Caco-2 (cell line): ENCODE measurements at places on chromosomes 1 and 21. TPM values are rescaled to one million over a fixed set of nuclear protein-coding genes. Genes with fewer than 3 reads are reported as not detected.

GRCh38 chr1:93827128-93827527, 51.9 kb downstream of the DNTTIP2 start:
- DNase-seq = no peak
- no peak overlapping the region for H3K4me3 ChIP-seq

- 0 out of 2 replicates have a peak, but pooled peaks cover 3% of the 10 kb centered on the region for H3K4me1 ChIP-seq
- no peaks in the 10 kb centered on the region for H3K27me3 ChIP-seq
- no peaks in the 10 kb centered on the region for H3K36me3 ChIP-seq
- DNase-seq = no peak
- H3K27ac ChIP-seq = no peak overlapping the region
These were observed 2.5 kb downstream of the MPZ start for GRCh38 chr1:161307230-161307768.

- no peaks in the 10 kb centered on the region for H3K36me3 ChIP-seq
- H3K27ac ChIP-seq = no peak overlapping the region
- H3K4me1 ChIP-seq = no peaks in the 10 kb centered on the region
- no peak overlapping the region for H3K4me3 ChIP-seq
- DNase-seq = no peak
- no peaks in the 10 kb centered on the region for H3K27me3 ChIP-seq
These were observed 155.9 kb upstream of the RUNX1 start for GRCh38 chr21:35204850-35205541.

DNA sequence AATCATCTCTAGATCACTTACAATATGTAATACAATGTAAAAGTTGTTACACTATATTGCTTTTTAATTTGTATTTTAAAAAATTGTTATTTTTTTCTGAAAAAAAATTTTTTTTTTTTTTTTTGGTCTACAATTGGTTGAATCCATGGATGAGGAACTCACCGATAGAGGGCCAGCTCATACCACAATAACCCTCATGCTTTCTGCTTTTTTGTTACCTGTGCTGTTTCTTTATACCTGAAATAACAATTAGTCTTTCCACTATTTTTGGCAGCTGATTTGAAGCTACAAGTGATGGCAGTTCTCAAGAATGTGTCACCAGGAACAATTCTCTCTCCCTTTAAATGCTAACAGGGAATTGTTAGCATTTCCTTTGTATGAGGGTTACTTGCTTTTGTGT, 12.0 kb downstream of the SMG7 start:
- no peak overlapping the region for H3K27ac ChIP-seq
- no peaks in the 10 kb centered on the region for H3K36me3 ChIP-seq
- H3K27me3 ChIP-seq = no peaks in the 10 kb centered on the region
- no peak overlapping the region for H3K4me3 ChIP-seq

DNA sequence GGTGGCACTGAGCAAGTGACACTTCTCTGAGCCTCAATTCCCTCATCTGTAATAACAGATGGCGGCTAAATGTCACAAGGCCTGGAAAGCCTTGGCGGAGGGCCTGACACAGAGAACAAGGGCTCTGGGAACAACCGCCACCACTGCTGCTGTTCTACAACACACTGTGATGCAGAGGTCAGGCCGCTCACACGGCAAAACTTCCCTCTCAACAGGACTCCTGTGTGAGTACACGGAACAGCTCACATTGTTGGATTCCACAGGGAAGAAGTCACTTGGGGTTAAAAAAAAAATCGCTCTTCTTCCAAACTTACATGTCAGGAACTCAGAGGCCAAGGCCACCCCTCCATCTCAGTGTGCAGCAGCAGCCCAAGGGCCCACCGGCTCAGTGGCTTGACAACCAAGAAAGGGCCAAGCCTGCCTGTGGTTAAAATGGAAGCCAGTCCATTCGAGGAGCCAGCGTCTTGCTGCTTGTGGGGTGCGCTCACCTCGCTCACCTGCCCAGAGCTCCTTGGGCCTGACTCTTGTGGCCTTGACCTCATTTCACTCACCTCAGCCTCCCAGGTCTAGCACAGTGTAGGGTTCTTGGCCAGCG, 101.1 kb downstream of the RAVER2 start:
- no peaks in the 10 kb centered on the region for H3K4me1 ChIP-seq
- H3K27me3 ChIP-seq = no peaks in the 10 kb centered on the region
- H3K36me3 ChIP-seq = no peaks in the 10 kb centered on the region

GRCh38 chr21:38613686-38614085, 115.4 kb upstream of the ERG start:
- no peaks in the 10 kb centered on the region for H3K4me1 ChIP-seq
- no peaks in the 10 kb centered on the region for H3K36me3 ChIP-seq
- DNase-seq = no peak
- no peaks in the 10 kb centered on the region for H3K27me3 ChIP-seq

- peak within 1 kb of the TSS; percentile 91 for H3K4me3 ChIP-seq
- peak; percentile 65 for DNase-seq
- H3K27ac ChIP-seq = peak within 1 kb of the TSS; percentile 62
- H3K4me1 ChIP-seq = no peaks in the 10 kb centered on the region
- no peaks in the 10 kb centered on the region for H3K27me3 ChIP-seq
These were observed at the start of gene TARBP1 for GRCh38 chr1:234478481-234479309. TARBP1 (minus strand) TSS chr1:234479179; CDS start chr1:234479103, 76 bp downstream.

DNA sequence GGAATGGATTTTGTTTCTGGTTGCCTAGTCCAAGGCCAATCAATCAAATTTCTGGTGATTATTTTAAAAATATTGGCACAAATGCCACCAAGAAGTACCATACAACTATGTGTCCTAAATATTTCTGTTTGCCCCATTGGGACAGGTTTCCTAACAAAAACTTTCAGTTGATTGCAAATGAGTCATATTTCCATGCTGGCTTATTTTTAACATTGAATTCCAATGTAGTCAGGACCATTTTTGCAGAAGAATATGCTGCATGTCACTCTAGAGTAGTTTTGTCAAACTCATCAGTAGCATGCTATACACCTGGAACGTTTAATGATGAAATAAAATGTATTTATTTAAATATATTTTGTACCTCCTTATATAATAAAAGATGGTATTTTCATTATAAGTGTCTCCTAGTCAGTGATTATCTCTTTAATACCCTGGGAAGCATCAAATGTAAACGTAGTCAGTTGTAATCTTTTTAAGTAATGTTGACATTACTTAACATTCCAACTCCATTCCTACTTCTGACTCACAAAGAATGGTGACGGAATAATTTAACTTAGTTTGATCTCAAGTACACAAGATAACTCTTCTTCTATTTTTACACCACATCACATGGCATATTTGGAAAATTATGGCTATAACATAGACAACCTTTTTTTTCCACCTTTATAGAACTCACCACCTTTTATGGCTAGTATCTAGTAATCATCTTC, 39.0 kb upstream of the USH2A start:
- DNase-seq = no peak
- no peaks in the 10 kb centered on the region for H3K36me3 ChIP-seq
- H3K4me1 ChIP-seq = peaks cover 93% of the 10 kb centered on the region
- H3K4me3 ChIP-seq = no peak overlapping the region
- H3K27me3 ChIP-seq = no peaks in the 10 kb centered on the region
- H3K27ac ChIP-seq = peak overlapping the region; percentile 42

DNA sequence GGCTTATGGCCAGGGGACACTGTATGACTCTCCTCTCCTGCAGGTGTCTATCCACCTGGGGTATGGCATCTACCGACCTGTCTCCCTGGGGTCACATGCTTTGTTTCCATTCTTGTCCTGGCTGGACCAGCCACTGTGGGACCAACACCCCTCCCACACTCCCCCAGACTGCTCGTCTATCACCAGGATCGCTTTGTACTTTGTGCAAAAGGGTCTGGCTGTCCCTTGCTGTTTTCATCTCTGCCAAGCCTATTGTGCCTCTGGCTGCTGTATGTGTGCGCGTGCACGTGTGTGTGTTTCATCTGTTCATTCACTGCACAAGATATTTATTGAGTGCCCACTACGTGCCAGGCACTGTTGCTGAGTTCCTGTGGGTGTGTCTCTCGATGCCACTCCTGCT, 25.5 kb downstream of the ETNK2 start:
- H3K4me1 ChIP-seq = peaks cover 5% of the 10 kb centered on the region; the same call in 1 of the 2 replicates
- H3K27ac ChIP-seq = no peak overlapping the region
- no peaks in the 10 kb centered on the region for H3K27me3 ChIP-seq
- DNase-seq = no peak

- H3K27ac ChIP-seq = no peak overlapping the region
- no peaks in the 10 kb centered on the region; the same call in 1 of the 2 replicates for H3K36me3 ChIP-seq
- no peaks in the 10 kb centered on the region for H3K4me1 ChIP-seq
- H3K4me3 ChIP-seq = no peak overlapping the region
- H3K27me3 ChIP-seq = no peaks in the 10 kb centered on the region
These were observed 412.6 kb downstream of the PRDM2 start for GRCh38 chr1:14112613-14113012.

- no peak overlapping the region for H3K27ac ChIP-seq
- no peaks in the 10 kb centered on the region for H3K4me1 ChIP-seq
- H3K4me3 ChIP-seq = no peak overlapping the region
These were observed 68.5 kb upstream of the DUSP10 start for GRCh38 chr1:221810406-221810805.

DNA sequence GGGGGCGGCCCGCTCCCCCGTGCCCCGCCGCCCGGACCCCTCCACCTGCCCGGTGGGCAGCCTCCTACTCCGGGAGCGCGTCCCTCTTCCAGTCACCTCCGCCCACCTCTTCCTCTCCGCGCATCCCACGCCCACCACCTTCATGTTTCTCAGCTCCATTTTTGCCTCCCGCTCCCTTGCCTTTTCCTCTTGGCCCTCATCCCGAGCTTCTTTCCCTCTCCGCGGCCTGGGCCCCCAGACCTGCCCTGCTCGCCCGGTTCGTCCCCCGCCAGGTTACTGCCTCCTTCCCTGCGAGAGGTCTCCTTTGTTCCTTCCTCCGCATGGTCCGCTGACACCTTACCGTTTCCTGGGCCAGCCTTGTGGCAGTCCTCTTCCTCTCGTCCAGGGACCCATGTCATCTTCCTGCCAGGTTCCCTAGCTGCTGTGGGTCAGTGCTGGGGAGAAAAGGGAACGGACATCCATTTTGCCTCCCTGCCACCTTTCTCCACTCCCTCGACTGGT, 563 bp downstream of the QSOX1 start:
- peak overlapping the region; percentile 79 for H3K4me3 ChIP-seq
- no peaks in the 10 kb centered on the region for H3K36me3 ChIP-seq
- H3K4me1 ChIP-seq = peaks cover 46% of the 10 kb centered on the region
- H3K27me3 ChIP-seq = no peaks in the 10 kb centered on the region

DNA sequence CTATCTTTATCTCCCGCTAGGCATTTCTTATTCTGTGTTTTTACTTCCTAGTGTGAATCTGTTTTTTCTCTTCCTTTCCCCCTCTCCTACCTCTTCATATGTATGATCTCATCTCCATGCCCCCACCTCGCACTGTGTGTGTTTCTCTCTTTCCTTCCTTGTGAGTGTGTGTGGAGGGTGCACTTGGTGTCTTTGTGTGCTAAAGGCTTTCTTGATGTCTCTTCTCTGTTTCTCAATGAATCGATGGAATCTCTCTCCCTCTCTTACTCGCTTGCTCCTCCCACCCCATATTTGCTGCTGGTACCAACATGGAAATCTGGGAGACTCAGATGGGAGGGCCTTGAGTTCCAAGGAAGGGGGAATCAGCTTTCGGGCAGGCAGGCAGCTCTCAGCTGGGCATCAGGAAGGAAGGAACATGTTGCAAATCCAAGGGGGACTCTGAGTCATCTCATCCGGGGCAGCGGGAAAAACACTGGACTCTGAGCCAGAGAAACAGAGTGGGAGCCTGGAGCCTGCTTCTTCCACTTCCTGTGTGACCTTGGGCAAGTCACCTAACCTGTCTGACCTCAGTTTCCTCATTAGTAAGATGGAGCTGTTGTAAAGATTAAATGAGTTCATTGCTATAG, 147.5 kb downstream of the PTPRU start:
- H3K4me1 ChIP-seq = no peaks in the 10 kb centered on the region
- H3K27me3 ChIP-seq = no peaks in the 10 kb centered on the region
- no peak overlapping the region for H3K4me3 ChIP-seq
- H3K36me3 ChIP-seq = no peaks in the 10 kb centered on the region
- H3K27ac ChIP-seq = no peak overlapping the region

DNA sequence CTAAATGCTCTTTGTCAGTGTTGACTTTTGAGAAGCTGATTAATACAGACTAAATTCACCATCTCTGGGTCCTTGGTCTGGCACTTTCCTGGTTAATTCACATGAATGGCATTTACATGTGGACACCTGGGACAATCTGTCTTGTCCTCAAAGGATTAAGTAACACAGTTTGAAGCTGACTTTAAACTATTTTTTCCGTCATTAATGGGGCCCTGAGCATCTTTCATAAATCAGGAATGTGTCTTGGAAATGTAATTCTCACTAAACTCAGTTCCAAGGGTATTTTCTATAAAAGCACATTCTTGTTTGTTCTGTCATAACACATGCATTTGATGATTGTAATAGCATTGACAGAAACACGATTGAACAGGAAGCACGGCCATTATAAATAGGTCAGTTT, 26.7 kb upstream of the NBL1 start:
- H3K4me1 ChIP-seq = peaks cover 21% of the 10 kb centered on the region
- no peak for DNase-seq
- no peak overlapping the region for H3K4me3 ChIP-seq
- H3K36me3 ChIP-seq = peaks cover 2% of the 10 kb centered on the region; the same call in 1 of the 2 replicates

DNA sequence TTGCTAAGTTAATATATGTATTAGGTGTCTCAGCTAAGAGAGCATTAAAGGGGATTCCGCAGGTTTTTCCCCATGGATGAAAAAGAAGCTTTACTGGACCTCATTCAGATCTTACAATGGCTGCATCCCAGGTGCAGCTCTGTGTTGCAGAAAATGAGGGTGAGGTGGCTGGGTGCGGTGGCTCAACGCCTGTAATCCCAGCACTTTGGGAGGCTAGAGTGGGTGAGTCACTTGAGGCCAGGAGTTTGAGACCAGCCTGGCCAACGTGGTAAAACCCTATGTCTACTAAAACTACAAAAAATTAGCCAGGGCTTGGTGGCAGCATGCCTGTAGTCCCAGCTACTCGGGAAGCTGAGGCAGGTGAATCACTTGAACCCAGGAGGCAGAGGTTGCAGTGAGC, 58.5 kb upstream of the MORC3 start:
- peaks cover 12% of the 10 kb centered on the region for H3K36me3 ChIP-seq
- peaks cover 7% of the 10 kb centered on the region for H3K4me1 ChIP-seq
- no peaks in the 10 kb centered on the region for H3K27me3 ChIP-seq
- no peak for DNase-seq
- no peak overlapping the region for H3K27ac ChIP-seq

- no peak overlapping the region for H3K27ac ChIP-seq
- peaks cover 2% of the 10 kb centered on the region; the same call in 1 of the 2 replicates for H3K36me3 ChIP-seq
- no peak for DNase-seq
These were observed 17.5 kb upstream of the MTARC1 start for GRCh38 chr1:220769205-220769604.

- no peak overlapping the region for H3K27ac ChIP-seq
- no peaks in the 10 kb centered on the region for H3K36me3 ChIP-seq
- H3K4me1 ChIP-seq = 0 out of 2 replicates have a peak, but pooled peaks cover 4% of the 10 kb centered on the region
- DNase-seq = no peak
- H3K4me3 ChIP-seq = no peak overlapping the region
These were observed 89.7 kb upstream of the ESRRG start for GRCh38 chr1:216812966-216813365.

TMIGD3 gene
- 0.35 and 0.88 TPM in 2 replicates for total RNA-seq

OR2M3 gene
- not detected in 2 replicates for total RNA-seq

NHLH1 gene
- 0.28 and 0.36 TPM in 2 replicates for total RNA-seq

TBX15 gene
- total RNA-seq = 0.11 TPM in 1 of 2 replicates, not detected in the other

KLF18 gene
- total RNA-seq = not detected in 2 replicates
